CD4-positive, alpha-beta memory T cell (primary cell): ENCODE measurements at places on chromosomes 6 and 20.
A peak's percentile ranks its signal among the peaks of the same experiment; 100 is the strongest.

DNA sequence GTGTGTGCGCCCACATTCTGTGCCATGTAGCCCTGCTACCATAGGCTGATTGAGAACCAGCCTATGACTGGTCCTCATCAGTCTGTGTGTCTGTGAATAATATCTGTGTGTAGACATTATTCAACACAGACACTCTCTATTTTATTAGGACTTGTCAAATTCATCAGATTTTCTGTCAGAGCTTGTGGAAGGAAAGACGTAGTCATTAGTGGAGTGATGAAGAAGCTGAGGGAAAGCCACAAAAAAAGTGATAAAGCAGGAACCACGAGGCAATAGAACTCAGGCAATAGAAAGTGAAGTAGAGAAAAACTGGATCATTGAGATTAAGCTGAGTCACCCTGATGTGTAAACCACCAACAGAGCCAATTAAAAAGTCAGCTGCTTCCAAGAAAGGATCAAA lies 122.2 kb upstream of the MARCKS start:
- DNase-seq, result no peak

- no peak for DNase-seq
Observed at GRCh38 chr20:11246251-11246775, 572.5 kb upstream of the JAG1 start.

GRCh38 chr6:15296735-15297134 lies 50.9 kb downstream of the JARID2 start:
- DNase-seq, result no peak

- DNase-seq, result no peak
Observed at GRCh38 chr6:160129881-160130615, 8.4 kb downstream of the SLC22A1 start.

GRCh38 chr6:153563001-153563400 lies 431.9 kb upstream of the RGS17 start:
- DNase-seq, result no peak

DNA sequence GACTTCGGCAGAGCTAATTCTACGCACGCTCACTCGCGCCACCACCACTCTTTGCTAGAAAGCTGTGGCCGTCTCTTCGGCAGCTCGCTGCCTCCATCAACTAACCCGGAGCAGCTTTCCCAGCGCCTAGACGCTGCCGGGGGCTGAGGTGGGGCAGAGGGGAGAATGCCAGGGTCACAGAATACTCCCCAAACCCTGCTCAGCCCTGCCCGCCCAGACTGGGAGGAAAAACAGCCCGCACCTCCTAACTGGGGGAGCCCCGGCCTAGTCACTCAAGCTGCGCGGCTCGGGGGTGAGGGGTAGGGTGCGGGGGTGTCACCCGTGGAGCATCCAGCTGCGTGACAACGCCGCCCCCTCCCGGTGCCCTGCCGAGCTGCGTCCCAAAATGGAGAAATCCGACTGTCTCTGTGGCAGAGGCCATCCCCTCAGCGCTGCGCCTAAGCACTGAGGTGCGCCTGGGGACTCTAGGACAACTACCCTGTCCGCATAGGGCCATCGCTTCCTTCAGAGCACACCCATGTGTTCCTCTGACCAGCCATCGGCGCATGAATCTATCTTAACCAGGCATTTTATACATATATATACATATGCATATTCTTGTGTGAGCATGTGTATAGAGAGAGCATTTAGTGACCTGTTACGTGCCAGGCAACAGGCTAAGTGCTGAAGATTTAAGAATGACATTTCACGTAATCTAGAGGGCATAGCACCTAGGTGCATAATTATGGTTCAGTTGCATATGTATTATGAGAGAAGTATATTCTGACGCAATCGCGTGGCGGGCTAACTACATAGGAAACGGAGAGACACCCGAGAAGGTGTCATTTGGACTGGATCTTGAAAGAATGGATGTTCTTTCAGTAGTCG lies 1.5 kb upstream of the TENT5A start:
- DNase-seq, result peak; percentile 82

- DNase-seq, result peak; percentile 79
Observed at GRCh38 chr6:31180500-31180899, 10.0 kb upstream of the POU5F1 start.

DNA sequence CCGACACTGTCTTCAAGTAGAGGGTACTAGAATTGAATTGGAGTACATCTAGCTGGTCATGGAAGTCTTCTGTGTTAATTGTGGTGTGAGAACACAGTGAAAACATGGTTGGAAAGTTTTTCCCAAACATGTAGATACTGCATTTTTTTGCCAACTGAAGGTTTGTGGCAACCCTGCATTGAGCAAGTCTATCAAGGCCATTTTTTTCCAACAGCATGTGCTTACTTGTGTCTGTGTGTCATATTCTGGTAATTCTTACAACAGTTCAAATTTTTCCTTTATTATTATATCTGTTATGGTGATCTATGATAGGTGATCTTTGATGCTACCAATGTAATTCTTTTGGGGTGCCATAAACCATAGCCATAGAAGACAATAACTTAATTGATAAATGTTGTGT lies 147.0 kb downstream of the MYB start:
- DNase-seq, result no peak

- no peak for DNase-seq
Observed at GRCh38 chr6:109174916-109175315, 79.6 kb downstream of the CEP57L1 start.

DNA sequence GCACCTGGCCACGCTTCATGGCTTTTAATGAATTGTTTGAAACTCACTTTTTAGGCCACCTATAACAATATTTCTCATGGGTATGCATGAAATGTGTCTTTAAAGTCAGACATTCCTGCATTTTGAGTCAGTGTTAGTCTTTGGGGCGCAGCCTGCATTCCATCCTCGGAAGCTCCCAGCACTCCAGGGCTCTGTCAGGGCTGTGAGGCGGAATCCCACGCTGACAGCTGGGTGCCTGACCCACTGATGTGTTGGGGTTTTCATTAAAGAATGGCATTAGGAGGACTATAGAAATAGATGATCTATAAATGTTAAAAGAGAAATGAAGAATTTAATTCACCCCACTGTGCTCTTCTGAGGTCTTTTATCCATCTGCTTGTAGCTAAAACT lies 16.2 kb upstream of the CLDN20 start:
- no peak for DNase-seq

DNA sequence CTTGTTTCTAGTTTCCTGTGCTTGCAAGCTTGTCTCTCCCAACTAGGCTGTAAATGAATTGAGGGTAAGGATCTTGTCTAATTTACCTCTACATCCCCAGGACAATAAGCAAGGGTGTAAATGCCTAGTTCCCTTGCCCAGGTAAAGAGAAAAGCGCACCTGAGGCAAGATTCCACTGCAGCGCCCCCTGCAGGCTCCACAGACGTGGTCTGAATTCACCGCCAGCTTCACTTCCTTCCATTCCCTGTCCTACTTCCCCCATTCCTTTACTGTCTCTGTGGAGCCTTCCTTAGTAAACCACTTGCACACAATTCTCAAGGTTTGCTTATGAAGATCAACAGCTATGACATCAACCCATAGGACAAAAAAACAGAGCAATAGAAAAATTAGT lies 42.3 kb downstream of the ANKEF1 start:
- no peak for DNase-seq

DNA sequence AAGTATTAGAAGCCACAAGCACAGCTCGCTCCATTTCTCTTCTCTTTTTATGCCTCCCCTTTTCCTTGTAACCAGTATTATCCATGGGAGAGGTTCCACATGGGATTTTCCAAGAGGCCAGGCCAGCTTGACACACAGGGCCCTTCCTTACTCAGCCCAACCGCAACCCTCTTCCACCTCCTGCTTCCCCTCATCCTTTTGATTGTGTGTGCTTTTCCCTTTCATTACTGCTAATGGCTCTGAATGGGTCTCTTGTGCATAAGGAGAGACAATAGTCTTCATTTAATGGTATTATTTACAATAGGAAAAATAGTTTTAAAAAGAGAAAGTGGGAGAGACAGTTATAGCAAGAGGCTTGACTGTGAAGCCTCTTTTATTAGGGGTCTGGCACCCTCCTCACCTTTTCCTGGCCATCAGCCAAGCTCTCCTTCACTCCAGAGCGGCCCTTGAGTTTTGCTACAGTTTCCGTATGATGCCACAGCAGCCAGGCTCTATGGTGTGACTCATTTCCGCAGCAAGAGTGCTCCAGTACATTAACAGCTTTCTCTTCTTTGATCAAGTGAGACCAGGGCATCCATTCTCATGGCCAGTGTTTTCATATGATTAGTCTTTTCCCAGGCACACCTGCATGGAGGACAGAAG lies 579.5 kb downstream of the TFAP2B start:
- no peak for DNase-seq

- DNase-seq, result peak; percentile 70
Observed at GRCh38 chr6:37698264-37699137, 818 bp upstream of the MDGA1 start.

DNA sequence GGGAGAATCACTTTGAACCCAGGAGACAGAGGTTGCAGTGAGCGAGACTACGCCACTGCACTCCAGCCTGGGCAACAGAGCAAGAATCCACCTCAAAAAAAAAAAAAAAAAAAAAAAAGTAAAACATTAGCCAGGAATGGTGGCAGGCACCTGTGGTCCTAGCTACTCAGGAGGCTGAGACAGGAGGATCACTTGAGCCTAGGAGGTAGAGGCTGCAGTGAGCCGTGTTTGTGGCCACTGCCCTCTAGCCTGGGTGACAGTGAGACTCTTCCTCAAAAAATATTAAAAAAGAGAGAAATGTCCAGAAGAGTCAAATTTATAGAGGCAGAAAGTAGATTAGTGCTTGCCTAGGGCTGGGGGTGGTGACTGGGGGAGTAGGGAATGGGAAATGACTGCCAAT lies 6.8 kb upstream of the PIGU start:
- DNase-seq, result no peak

DNA sequence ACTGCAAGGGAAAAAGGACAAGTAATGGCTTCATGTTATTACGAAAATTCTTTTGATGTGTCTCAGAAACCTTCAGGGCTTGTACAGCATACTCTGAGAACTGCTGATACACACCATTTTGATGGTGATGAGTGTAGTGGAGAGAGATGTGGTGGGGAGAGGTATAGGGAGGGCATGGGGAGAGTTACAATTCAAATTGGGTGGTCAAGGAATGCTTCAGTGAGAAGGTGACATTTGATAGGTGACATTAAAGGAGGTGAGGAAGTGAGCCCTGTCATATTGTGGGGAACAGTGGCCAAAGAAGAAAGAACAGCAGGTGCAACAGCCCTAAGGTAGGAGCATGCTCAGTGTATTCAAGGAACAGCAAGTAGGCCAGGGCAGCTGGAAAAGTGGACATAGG lies 318.9 kb downstream of the CLIC5 start:
- DNase-seq, result no peak

GRCh38 chr6:159692303-159693127 lies 526 bp downstream of the SOD2 start:
- peak; percentile 56 for DNase-seq

GRCh38 chr6:88031550-88031949 lies 16.1 kb upstream of the SPACA1 start:
- no peak for DNase-seq

DNA sequence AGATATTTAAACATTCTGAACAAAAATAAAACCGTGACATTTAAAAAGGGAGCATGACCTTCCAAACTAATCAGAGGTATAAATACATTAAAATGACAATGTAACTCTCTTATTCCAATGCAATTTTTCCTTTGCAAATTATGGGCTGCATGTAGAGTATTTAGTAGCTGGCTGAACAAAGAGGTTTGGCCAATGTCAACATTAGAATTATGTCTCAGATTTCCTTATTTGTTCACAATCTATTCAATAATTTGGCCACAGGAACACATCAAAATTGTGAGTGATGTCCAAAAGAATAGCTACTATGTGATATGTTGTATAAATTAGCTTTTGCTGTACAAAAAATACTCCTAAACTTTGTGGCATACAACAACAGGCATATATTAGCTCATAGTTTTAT lies 580.0 kb upstream of the MARCKS start:
- no peak for DNase-seq

GRCh38 chr6:52407467-52407866 lies 12.7 kb upstream of the EFHC1 start:
- peak; percentile 37 for DNase-seq

GRCh38 chr20:50417484-50418235 lies 92.5 kb upstream of the PTPN1 start:
- no peak for DNase-seq

GRCh38 chr6:35678021-35678654 lies 10.6 kb downstream of the FKBP5 start:
- no peak for DNase-seq

DNA sequence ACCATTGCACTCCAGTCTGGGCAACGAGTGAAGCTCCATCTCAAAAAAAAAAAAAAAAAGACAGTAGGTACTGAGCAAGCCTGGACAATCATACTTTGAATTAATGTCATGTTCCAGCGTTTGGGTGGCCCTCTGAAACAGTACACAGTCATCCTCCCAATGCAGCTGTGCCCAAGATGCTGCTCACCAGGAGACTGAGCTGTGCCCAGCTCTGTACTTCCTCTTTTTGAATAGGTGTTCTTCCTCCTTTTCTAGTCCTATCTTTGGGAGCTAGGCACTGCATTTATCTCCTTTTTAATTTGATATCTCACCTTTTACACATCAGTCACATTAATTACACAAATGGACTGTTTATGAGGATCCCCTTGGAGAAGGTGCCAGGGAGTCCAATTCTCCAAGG lies 101.5 kb downstream of the RPP40 start:
- no peak for DNase-seq

DNA sequence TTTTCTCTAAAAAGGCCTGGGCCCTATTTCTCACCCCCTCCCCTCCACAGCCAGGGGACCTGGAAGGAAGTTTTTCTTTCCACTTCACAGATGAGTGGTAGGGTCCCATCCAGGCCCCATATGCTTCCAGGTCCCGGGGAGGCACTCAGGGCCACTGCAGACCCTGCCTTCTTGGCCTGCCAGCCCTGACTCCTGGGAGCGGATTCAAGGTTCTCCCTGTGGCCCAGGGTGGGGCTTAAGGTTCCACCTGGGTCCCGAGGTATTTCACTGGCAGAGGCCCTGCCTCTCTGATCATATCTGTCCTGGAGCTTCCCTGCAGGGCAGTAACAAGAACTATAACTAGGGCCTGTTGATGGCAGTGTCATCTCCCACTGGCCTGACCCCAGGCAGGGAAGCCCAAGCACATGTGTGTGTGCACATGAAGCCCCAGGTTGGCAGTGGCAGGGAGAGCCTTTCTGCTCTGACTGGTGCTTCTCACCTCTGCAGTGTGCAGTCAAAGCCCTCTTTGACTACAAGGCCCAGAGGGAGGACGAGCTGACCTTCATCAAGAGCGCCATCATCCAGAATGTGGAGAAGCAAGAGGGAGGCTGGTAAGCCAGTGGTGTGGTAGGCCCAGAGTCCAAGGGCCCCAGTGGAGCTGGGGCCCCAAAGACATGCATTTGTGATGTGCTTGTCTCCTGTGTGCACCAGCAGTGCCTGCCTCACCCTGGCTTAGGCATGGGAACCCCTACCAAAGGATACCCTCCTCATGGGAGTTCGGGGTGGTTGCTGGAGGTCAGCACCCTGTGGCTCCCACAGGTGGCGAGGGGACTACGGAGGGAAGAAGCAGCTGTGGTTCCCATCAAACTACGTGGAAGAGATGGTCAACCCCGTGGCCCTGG lies 31.2 kb downstream of the PLCG1 start:
- DNase-seq, result no peak

GRCh38 chr20:25038103-25038410 lies 19.9 kb downstream of the ACSS1 start:
- DNase-seq, result no peak

- DNase-seq, result no peak
Observed at GRCh38 chr6:130557481-130558112, 191.8 kb downstream of the TMEM200A start.

- DNase-seq, result no peak
Observed at GRCh38 chr6:70474751-70475150, 61.4 kb downstream of the FAM135A start.

- DNase-seq, result peak; percentile 53
Observed at GRCh38 chr6:137884149-137884909, 17.3 kb downstream of the TNFAIP3 start.

GRCh38 chr6:39880594-39880993 lies 53.7 kb downstream of the MOCS1 start:
- DNase-seq, result no peak
